Stimulated activated CD8-positive, alpha-beta memory T cell treated with anti-CD3 and anti-CD28 coated beads, Interleukin-4, amount 100 ng/mL, for 4 hours (primary cell): ENCODE measurements at places on chromosomes 2 and 18.

GRCh38 chr2:220348206-220348605, 720.8 kb downstream of the SLC4A3 start:
- DNase-seq, result no peak

DNA sequence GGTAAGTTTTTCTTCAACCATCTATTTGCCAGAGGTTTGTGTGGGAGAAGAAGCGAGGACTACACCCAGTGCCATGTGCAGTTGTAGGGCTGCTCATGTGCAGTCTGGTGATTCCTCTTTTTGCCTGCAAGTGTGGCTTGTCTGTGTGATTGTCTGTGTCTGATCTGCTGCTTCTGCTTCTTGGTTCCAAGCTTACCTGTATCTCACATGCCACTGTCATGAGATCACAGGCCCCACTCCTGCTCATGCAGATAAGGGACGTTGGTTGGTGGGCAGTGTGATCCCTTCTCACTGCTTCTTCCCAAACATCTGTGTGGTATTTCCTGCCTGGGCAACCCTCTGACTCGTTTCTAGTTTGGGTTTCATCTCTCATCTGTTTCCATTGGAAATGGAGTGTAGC, 27.1 kb downstream of the RRM2 start:
- DNase-seq, result no peak

GRCh38 chr2:58686776-58687175, 445.7 kb upstream of the FANCL start:
- no peak for DNase-seq

DNA sequence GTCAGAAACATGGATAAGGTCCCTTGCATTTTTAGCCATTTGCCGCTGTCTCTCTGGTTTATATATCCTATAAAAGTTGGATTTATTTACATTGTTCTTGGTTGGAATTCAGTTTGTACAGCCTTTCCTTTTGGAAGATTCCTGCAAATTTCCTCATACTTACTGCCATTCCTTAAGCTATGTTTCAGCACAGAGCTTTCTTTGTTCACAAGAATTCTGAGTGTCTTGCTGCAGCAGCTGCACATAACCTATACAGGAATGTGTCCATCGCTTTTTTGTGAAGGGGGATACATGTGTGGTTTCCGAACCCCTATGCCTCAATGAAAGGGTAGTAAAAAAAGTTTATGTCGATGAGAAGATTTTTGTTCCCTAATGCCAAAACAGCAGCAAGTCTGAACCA, 48.3 kb upstream of the CCDC68 start:
- no peak for DNase-seq

DNA sequence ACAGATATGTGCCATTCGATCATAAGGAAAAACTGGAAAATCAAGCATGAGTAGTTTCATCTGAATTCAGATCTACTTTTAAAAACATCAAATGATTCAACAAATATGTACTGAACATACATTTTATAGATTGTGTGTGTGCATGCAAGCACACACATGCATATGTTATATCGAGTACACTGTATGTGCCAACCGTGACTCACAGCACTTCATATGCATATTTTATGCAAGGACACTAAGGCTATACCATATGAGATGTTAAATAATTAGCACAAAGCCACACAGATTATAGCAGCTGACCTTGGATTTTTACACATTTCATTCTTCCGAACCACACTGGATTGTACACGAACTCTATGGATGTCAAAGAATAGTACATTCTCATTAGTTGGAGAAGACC, 161.2 kb downstream of the DNAH7 start:
- DNase-seq, result no peak

DNA sequence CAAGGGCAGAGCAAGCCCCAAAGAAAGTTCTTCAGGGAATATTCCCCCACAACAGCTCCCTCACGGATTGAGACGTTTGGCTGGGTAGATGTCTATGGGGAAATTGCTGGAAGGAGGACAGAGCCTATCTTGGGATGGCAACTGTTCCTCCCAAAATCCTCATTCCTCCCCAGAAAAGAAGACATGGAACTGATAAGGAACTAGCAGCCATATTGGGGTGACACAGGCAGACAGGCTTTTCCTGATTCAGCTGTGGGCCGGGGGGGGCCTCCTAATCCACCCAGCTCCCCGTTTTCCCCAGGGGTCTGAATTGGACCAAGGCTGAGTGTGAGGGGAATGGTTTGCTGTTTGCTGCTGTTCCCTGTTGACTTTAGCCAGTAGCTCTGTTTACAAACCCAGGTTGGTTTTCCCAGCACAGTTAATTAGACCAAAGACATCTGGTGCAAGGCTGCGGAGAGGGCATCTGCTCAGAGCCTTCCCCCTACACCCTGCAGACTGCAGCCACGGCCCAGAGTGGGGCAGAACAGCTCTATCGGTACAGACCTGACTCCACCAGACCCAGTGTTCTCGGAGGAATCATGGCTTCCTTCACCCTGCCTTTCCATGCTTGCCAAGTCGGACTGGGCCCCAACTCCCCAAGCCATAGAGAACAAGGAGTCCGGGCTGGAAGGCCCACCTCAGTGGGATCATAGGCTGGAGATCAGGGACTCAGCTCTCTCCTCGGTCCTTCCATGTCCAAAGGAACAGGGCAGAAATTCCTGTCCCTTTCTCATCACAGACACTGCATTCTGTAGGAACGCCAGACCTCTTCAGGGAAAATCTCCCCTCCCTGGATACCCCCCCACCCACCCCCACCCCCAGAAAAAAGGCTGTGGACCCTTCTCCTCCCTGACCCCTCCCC, 1.7 kb upstream of the PKDCC start:
- DNase-seq, result no peak

GRCh38 chr2:32720771-32721170, 92.9 kb downstream of the TTC27 start:
- DNase-seq, result no peak
